ENCODE measurements at places on chromosomes 7 and 10. TPM values are rescaled to one million over a fixed set of nuclear protein-coding genes. Genes with fewer than 3 reads are reported as not detected.
A peak's percentile ranks its signal among the peaks of the same experiment; 100 is the strongest.

DNA sequence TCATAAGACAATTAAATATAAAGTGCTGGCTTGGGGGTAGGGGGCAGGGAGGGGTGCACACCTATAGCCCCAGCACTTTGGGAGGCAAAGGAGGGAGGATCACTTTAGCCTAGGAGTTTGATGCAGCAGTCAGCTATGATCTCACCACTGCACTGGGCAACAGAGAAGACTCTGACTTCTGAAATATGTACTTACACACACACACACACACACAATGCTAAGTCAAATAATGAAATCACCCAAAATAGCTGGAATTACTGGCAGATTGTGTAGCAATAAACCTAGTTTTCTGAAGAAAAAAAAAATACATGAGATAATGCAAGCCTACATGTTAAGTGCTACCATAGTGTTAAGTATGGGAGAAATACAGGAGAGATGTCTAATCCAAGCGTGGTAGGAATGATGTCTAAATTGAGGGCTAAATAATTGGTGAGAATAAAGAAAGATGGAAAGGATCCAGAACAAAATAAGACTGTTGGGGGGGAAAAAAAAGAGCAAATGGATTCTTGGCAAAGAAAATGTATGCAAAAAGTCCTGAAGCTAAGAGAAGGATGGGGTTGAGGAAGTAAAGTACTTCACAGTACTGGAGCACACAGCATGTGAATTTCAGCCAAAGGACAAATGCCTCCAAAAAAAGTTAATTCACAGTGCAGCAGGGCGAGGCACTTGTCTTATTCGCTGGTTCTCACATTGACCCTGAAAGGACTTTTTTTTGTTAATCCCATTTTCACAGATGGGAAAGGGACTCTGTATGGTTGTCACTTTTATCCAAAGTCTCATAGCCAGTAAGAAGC is 73.9 kb downstream of the IGF2BP3 start:
- peak; percentile 12 for DNase-seq

- no peak for DNase-seq
Observed at GRCh38 chr7:24690251-24690650, 67.0 kb downstream of the GSDME start.

GRCh38 chr10:86388119-86388704 is 21.6 kb upstream of the GRID1 start:
- DNase-seq, result no peak

- no peak for DNase-seq
Observed at GRCh38 chr7:53476566-53476965, 441.1 kb downstream of the POM121L12 start.

DNA sequence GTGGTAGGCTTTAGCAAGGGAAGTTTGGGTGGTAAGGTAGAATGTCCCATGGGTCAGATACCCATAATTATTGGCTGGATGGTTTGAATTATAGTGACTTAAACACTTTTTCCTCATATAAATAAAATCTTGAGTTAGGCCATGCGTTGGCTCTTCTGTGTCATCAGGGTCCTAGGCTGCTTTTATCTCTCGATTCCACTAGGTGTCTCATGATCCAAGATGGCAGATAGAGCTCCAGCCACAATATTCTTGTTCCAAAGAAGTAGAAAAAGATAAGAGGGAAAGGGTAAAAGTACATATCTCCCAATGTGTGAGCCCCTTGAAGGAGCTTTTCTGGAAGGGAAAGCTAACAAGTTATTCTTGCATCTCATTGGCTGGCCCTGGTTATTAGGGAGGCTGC is 144.7 kb downstream of the GRK5 start:
- no peak for DNase-seq

DNA sequence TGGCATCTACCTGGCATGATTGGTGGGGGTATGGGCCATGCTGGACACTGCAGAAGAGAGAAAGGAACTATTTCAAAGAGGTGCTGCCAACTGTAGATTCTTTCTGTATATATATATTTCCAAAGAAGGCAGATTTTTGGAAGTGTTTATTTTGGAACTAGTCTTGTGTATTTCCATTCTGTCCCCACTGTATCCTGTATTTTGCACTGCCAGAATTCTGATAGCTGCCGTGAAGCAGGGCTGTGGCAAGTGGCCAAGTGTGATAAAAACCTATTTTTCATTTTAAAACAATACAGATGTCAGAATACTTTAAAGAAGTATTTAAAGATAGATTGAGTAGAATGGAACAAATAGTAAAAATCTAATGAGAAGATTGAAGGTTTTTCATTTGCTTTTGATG is 17.1 kb downstream of the MCU start:
- no peak for DNase-seq

DNA sequence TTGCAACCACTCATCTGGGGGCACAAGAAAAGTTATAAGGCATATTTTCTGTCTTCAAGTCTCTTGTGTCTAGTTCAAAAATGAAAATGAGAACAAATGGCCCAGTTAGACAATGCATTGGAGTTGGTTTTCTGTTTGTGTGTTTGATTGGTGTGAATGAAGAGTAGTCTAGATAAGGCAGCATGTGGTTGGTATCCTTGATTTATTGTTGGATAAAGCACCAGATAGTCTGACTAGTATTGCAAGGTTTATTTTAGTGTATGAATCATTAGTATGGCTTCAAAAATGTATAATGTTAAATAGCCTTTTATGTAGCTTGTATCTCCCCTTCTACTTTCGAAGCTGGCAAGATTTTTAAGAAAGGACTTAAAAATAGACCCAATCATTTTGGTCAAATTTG is 237.3 kb downstream of the CDK14 start:
- DNase-seq, result peak; percentile 4

- DNase-seq, result no peak
Observed at GRCh38 chr7:55360486-55360885, 4.7 kb upstream of the LANCL2 start.

DNA sequence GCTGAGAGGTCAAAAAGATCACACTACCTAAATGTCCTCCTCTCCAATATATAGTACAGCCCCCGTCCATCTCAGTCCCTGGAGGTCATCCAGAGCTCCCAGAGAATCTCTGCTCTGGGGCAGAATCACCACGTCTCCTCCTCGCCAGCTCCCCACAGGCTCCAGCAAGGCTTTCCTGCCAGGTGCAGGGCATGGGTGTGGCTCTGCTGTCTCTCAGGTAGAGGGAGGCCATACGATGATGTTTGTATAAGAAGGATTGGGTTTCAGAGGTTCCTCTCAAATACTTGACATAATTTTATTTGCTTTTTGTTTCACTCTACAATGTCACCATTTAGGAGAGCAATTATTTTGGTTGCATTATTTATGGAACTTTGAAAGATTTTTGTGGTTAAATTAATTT is 98.3 kb upstream of the PRSS58 start:
- DNase-seq, result no peak

DNA sequence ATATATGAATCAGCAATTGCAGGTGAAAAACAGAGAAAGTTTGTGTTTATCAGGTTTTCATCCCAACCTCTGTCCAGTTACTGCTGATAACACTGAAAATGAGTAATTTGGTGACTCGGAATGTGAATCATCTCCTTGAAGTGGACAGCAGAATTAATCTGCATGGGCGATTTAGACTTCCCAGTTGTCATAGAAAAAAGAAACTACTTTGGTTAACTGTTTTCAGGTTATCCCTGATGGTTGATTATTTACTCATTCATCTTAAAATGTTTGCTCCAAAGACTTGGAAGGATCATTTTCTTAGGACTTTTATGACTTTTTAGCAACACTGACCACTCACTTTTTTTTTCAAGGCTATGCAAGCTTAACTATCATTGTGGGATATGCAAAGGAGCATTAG is 504.1 kb upstream of the ANKRD30A start:
- peak; percentile 46 for DNase-seq

- DNase-seq, result peak; percentile 76
Observed at GRCh38 chr10:114379631-114380041, 24.7 kb downstream of the AFAP1L2 start.

DNA sequence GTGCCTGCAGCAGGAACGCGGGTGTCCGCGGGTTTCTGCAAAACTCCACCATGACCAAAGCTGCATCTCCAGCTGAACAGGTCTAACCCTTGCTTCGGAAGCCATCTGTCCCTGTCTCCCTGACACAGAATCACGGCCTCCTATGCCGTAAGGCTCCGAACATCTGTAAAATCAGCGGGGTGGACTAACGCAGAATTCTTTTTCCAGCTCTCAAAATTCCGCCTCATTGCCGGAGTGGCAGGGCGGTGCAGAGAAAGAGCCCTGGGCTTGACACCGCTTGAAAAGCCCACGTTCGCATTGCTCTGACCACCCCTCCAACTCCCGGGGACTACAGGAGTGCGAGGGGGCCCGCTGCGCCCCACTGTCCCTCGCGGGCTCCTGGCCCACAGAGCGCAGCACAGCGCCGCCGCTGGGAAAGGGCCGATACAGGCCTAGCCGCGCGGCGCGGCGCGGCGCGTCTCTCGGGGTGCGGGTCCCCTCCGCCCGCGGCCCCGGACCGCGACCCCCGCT is 409 bp downstream of the DNMBP start:
- DNase-seq, result peak; percentile 53

DNA sequence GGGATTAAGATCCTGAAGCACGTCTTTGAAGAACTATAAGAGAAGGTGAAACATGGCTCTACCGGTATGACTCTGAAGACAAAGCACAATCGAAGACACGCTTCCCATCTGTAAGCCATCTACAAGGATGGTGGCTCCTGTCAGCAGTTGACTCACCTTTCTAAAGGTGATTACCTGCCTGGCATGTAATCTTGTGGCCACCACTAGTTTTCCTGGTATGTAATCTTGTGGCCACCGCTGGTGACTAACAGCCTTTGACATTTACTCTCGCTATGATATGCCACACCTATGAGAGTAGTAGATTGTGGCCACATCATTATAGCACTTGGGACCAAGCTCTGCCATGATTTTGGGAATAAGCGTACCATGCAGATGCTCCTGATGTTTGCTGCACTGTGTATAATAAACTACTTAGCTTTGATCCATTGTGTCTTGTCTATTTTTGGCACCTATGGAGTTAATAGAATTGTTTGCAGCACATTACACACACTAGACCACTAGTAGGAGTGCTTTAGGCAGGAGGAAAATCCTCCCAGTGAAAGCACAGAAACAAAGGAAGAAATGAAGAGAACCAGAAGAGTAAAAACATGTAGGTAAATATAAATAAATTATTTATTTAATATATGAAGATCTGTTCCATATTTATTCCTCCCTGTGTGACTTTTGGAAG is 59.8 kb downstream of the VAX1 start:
- DNase-seq, result no peak

GRCh38 chr7:52270301-52270700 is 765.1 kb upstream of the POM121L12 start:
- no peak for DNase-seq

- DNase-seq, result no peak
Observed at GRCh38 chr10:3748484-3748883, 36.5 kb downstream of the KLF6 start.

DNA sequence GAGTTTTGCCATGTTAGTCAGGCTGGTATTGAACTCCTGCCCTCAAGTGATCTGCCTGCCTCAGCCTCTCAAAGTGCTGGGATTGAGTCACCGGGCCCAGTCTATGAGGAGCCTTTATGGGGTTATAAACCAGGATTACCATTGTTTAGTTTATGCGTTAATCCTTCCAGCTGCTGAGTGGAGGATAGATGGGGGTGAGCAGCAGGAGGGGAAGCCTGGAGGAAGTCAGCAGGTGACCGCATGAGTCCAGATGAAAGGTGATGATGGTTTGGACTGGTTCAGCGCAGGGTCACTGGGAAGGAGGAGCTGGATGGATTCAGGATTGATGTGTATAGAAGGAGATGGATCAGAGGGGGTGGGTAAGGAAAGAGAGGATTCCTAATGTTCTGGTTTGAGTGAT is 197.1 kb downstream of the ADAM12 start:
- peak; percentile 72 for DNase-seq

DNA sequence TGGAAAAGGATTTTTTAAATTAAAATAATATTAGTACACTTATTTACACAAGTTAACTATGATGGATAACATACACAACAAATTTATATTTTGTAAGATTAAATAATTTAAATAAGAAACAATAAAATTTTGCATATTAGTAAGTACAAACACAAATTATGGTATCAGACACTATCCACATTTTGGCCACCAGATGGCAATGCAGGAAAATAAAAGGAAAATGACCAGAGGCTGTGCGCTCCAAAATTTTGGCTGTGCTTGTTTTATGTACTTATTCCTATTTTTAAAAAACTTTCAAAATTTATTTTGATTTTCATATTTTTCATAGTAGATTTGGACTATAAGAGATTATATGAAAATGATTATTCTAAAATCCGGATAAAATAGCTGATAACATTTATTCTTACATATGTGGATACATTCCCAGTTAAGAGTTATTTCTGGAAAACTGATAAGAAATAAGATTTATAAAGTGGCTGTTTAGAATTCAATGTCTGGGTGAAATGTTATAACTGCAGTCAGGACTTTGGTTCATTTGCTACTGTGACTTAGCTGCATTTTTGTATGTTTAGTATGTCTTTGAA is 274.7 kb upstream of the HGF start:
- peak; percentile 46 for DNase-seq

DNA sequence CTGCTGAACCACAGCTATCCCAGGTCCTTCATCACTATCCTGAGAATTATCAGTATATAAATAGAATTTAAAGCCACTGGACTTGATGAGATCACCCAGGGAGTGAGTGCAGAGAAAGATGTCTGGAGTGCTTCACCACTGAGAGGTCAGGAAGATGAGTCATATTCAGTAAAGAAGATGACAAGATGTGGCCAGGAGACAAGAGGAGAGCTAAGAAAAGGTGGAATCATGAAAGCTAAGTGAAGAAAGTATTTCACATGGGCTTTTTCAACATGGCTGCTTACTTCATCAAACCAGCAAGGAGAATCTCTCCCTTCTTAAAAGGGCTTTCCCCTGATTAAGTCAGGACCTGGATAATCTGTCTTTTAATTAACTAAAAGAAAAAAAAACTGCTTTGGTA is 9.1 kb upstream of the PRKAR2B start:
- DNase-seq, result peak; percentile 93

The GNGT1 gene
- not detected for total RNA-seq

The PROSER2 gene
- total RNA-seq, result 2.1 TPM

The C10orf143 gene
- total RNA-seq, result not detected

The CYP26A1 gene
- not detected for total RNA-seq

The FFAR4 gene
- total RNA-seq, result not detected

The GRK5 gene
- total RNA-seq, result 3.9 TPM

The PPP1R17 gene
- total RNA-seq, result not detected

The ASB15 gene
- not detected for total RNA-seq

The IFIT2 gene
- 58.0 TPM for total RNA-seq

The SLC18A3 gene
- total RNA-seq, result not detected

The PAPOLB gene
- not detected for total RNA-seq

The WEE2 gene
- total RNA-seq, result not detected

The COL1A2 gene
- 961 TPM for total RNA-seq

All from M059J (cell line).